ENCODE measurements at places on chromosomes 12 and 14. TPM values are rescaled to one million over a fixed set of nuclear protein-coding genes. Genes with fewer than 3 reads are reported as not detected.
A peak's percentile ranks its signal among the peaks of the same experiment; 100 is the strongest.

GRCh38 chr14:77228056-77228455, 43.0 kb downstream of the NGB start:
- H3K36me3 ChIP-seq = no peaks in the 10 kb centered on the region
- no peak for DNase-seq
- no peaks in the 10 kb centered on the region for H3K4me1 ChIP-seq
- H3K27ac ChIP-seq = no peak overlapping the region
- no peaks in the 10 kb centered on the region for H3K27me3 ChIP-seq

Gene SMOC1
- total RNA-seq = not detected

DNA sequence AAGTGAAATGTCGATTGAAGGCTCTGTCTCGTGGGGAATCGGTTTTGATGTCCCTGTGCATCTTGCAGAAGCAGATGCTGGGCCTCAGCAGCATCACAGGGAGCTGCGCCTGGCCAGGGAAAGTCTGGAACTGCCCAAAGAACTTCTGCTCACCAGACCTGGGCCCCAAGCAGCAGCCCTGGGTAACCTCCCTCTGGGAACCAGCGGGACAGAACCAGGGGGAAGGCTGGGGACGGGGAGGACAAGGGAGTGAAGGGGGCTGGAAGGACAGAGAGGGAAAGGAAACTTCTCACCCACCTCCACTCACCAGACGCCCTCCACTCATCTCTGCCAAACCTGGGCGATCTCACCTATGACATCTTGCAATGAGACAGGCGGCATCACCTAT, 26.8 kb upstream of the C14orf180 start:
- H3K27ac ChIP-seq = no peak overlapping the region
- no peaks in the 10 kb centered on the region for H3K4me1 ChIP-seq
- no peaks in the 10 kb centered on the region for H3K36me3 ChIP-seq

DNA sequence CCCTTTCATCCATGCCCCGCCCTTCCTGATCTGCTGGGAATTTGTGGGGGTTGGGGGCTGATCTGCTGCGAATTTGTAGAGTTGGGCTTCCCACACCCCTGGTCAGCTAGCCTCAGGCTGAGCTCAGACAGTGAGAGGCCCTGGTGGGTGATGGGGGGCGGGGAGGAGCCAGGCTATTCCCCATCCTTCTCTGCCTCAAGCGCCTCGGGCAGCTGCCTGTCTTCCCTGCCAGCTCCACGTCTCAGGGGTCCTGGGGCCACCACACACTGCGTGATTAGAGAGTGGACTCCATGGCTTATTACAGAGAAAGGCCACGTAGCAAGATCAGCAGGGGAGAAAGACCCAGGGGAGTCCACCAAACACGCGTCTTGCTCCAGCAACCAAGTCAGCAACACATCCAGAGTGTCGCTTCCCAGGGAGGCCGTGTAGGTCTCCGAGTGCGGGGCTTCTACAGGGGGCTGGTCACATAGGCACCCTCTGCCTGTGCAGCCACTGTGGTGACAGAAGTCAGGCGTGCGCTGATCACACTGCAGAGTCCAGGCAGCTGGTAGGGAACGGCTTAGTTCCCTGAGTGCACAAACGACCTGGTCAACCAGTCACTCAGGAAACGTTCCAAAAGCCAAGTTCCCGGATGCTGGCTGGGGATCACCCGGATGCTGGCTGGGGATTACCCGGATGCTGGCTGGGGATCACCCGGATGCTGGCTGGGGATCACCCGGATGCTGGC, 254.4 kb upstream of the SFSWAP start:
- H3K27ac ChIP-seq = no peak overlapping the region
- H3K36me3 ChIP-seq = no peaks in the 10 kb centered on the region
- no peaks in the 10 kb centered on the region for H3K27me3 ChIP-seq
- H3K4me3 ChIP-seq = no peak overlapping the region
- DNase-seq = no peak

Gene KRT2
- total RNA-seq = not detected

GRCh38 chr12:109611223-109611622, 37.6 kb downstream of the MVK start:
- no peaks in the 10 kb centered on the region for H3K36me3 ChIP-seq
- H3K27me3 ChIP-seq = peaks cover 34% of the 10 kb centered on the region
- DNase-seq = no peak
- H3K4me3 ChIP-seq = no peak overlapping the region

DNA sequence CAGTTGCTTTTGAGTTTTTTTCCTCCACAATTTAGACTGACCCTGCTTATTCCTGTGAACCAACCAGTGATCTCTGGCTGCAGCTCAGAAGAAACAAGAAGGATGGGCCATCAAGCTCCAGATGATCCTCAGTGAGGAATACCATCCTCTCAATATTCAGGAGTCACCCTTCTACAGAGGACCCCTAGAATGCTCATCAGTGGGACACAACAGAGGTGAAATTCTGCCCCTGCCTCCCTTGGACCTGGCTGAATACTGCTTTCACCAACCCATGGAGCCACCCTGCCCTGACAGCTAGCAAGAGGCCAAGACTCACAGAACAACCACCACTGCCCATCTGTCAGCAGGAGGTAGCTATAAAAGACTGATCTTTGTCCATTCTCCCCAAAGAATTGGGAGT, 9.2 kb upstream of the DHRS2 start:
- no peak overlapping the region for H3K27ac ChIP-seq
- H3K4me1 ChIP-seq = no peaks in the 10 kb centered on the region
- H3K27me3 ChIP-seq = no peaks in the 10 kb centered on the region
- H3K36me3 ChIP-seq = no peaks in the 10 kb centered on the region
- no peak for DNase-seq

Gene CLBA1
- 8.0 TPM for total RNA-seq

Gene KCNK13
- not detected for total RNA-seq

GRCh38 chr12:66418908-66419307, 116.6 kb downstream of the HELB start:
- H3K27ac ChIP-seq = no peak overlapping the region
- H3K27me3 ChIP-seq = no peaks in the 10 kb centered on the region
- H3K4me1 ChIP-seq = no peaks in the 10 kb centered on the region
- H3K4me3 ChIP-seq = no peak overlapping the region

GRCh38 chr12:52320784-52321400, at the start of gene KRT83:
TSS of gene KRT83 (minus strand) at chr12:52321398. CDS start at chr12:52321335, 63 bp downstream.
- no peaks in the 10 kb centered on the region for H3K4me1 ChIP-seq
- no peak within 1 kb of the TSS for H3K27ac ChIP-seq
- H3K4me3 ChIP-seq = no peak within 1 kb of the TSS

DNA sequence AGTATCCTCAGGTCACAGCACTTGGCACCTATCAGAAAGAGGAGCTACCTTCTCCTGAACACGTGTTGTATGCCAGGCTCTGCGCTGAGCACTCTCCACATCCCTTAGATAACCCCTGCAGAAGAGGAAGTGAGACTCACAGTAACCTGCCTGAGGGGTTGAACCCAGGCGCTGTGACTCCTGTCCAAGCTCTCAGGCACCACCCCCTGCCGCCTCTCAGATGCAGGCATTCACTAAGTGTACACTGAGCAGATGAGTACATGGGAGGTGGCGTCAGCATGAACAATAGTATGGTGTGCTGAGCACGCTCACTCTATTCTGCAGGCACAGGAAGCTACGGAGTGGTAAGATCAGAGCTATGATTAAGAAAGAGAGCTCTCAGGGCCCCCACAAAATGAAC, 21.0 kb upstream of the RIC8B start:
- DNase-seq = no peak
- no peak overlapping the region for H3K27ac ChIP-seq
- H3K27me3 ChIP-seq = no peaks in the 10 kb centered on the region
- no peaks in the 10 kb centered on the region for H3K4me1 ChIP-seq

Gene DDX24
- total RNA-seq = 103 TPM

DNA sequence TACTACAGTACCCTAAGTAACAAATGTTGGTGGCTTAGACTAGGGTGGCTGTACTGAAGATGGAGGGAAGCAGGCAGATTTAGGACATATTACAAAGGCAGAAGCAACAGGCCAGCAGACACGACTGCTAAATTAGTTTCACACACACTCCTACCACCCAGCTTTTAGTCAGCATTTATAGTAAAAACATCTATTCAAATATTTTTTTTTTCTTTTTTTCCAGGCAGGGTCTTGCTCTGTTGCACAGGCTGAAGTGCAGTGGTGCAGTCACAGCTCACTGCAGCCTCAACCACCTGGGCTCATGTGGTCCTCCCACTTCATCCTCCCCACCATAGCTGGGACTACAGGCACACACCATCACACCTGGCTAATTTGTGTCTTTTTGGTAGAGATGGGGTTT, 72.9 kb downstream of the CDK17 start:
- no peak overlapping the region for H3K4me3 ChIP-seq
- peaks cover 2% of the 10 kb centered on the region for H3K36me3 ChIP-seq
- H3K27me3 ChIP-seq = no peaks in the 10 kb centered on the region
- DNase-seq = no peak
- no peaks in the 10 kb centered on the region for H3K4me1 ChIP-seq
- H3K27ac ChIP-seq = no peak overlapping the region

- H3K27me3 ChIP-seq = no peaks in the 10 kb centered on the region
- H3K4me1 ChIP-seq = no peaks in the 10 kb centered on the region
- H3K27ac ChIP-seq = no peak overlapping the region
- no peak for DNase-seq
- no peak overlapping the region for H3K4me3 ChIP-seq
These were observed 202.1 kb upstream of the KITLG start for GRCh38 chr12:88782351-88782750.

Gene SERPINA1
- under 0.01 TPM for total RNA-seq

Gene RTN1
- 0.17 TPM for total RNA-seq

- H3K36me3 ChIP-seq = peaks cover 4% of the 10 kb centered on the region
- H3K27ac ChIP-seq = peak overlapping the region; percentile 14
- peaks cover 7% of the 10 kb centered on the region for H3K4me1 ChIP-seq
- DNase-seq = peak; percentile 89
These were observed 98.0 kb downstream of the FBXL14 start for GRCh38 chr12:1496162-1496900.

- H3K4me3 ChIP-seq = no peak overlapping the region
- DNase-seq = no peak
- no peaks in the 10 kb centered on the region for H3K36me3 ChIP-seq
- no peaks in the 10 kb centered on the region for H3K27me3 ChIP-seq
These were observed 58.3 kb upstream of the PTPRB start for GRCh38 chr12:70695361-70696023.

- no peak overlapping the region for H3K27ac ChIP-seq
- DNase-seq = no peak
These were observed 6.8 kb downstream of the MAP1LC3B2 start for GRCh38 chr12:116565963-116566362.

- no peaks in the 10 kb centered on the region for H3K27me3 ChIP-seq
- H3K27ac ChIP-seq = no peak overlapping the region
- no peak for DNase-seq
- no peaks in the 10 kb centered on the region for H3K36me3 ChIP-seq
These were observed 16.1 kb downstream of the TAMALIN start for GRCh38 chr12:52022841-52023181.

GRCh38 chr12:49200919-49201594, 12.2 kb upstream of the TUBA1A start:
- DNase-seq = peak; percentile 88
- H3K36me3 ChIP-seq = no peaks in the 10 kb centered on the region
- peak overlapping the region; percentile 77 for H3K27ac ChIP-seq

Gene TRIM9
- total RNA-seq = 0.50 TPM
